GM03348 (cell line): ENCODE measurements at places on chromosomes 6 and 20.

DNA sequence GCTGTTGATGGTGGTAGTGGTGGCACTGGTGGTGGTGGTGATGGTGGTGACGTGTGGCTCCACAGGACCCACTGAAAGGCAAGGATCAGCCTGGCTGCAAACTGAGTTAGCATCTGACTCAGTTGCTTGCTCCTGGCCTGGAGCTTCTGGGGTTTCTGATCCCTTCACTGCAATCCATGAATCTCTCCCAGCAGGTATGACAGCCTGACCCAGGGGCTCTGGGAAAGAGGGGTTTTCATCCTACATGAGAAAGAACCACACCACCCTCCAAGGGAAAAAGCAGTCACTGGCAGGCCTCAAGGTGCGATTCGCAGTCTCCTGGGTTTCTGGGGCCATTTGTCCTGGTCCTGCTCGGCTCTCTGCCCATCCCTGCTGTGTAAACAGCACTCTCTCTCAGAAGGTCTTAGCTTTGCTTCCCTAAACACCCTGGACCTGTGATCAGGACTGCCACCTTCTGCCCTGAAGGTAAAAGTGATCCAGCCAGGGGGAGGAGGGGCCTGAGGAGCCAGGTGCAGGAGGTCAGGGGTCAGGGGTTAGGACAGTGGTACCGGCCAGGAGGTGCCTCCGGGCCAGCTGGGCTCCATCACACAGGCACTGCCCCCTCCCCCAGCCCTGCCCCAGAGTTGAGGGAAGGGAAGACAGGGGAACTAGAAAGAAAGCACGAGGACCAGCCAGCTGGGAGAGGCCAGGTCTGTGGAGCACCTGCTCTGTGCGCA, 152.0 kb downstream of the BMP7 start:
- no peak for DNase-seq

- DNase-seq: no peak
Observed at GRCh38 chr6:30749554-30750378, 5.4 kb upstream of the IER3 start.

- DNase-seq: no peak
Observed at GRCh38 chr6:136753624-136754023, 38.7 kb downstream of the MAP3K5 start.

DNA sequence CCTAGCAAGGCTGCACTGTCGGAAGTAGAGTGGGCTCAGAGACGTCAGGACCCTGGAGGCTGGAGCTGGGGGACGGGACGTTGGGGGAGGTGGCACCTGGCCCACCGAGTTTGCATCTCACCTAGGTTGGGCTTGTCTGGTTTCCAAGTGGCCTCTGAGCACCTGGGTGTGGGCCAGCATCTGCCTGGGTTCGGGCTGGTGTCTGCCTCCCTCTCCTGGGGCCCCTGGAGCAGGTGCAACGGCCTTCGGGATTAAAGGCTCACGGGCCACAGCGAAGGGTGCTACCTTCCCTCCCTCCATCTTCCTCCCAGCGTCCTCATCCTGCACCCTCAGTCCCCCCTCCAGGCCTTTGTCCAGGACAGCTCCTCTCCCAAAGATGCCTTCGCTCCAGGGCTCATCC, 6.0 kb downstream of the HRH3 start:
- no peak for DNase-seq

DNA sequence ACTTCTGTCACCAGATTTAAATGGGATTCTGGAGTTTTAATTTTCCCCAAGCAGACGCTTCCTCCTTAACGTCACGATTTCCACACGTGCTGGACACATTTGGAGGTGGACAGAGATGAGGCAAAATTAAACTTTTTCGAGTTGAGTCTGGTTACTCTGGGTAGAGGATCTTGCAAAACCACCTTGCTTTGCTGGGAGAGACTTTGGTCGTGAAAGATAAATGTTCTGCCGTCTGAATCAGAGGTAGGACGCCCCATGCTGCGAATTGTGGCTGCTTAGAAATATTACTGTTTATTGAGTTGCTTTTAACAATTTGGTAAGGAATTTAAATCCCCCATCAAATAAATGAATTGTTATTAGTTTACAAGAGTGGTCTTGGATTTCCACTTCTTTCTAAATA, 46.8 kb downstream of the CTCFL start:
- no peak for DNase-seq

GRCh38 chr20:51275181-51275580, 252.3 kb upstream of the KCNG1 start:
- DNase-seq: no peak

DNA sequence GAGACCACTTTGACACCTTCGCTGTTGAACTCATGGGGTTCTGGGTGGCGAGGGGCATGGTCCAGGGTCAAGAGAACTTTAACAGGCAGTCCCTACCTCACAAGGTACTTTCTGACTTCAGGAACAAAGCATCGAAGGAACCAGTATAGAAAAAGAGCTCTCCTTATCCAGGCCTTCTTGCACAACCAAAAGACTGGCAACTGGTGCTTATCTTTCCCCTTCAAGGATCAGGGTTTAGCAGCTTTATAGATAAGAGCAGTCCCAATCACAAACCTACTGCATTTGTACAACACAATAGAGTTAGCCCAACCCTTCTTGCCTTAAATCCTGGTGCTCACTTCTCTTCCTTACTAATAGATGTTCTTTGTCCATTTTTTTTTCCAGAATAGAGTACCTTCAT, 116.3 kb downstream of the SNX5 start:
- no peak for DNase-seq

- peak; percentile 94 for DNase-seq
Observed at GRCh38 chr20:3781153-3781910, at the start of gene SPEF1. Gene SPEF1, minus strand, starts transcription at chr20:3781448. Its CDS starts 161 bp downstream, at chr20:3781287.

GRCh38 chr20:46934746-46935287, 40.2 kb downstream of the EYA2 start:
- no peak for DNase-seq

DNA sequence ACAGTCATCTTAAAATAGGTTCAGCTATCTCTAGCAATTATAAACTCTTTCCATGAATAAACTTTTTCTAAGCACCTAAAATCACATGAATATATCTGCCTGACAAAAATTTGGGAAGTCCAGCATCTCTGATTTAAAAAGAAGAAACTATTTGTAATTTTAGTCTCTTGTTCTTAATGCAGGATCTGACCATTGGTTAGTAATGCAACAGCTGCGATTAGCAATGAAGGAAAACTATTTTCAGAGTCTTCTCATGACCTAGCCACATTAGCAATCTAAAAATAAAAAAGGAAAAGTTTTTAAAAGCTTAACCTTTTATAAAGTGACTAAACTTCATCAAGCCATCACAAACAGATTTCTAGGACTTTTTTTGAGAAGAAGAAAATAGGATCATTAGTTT, 97.5 kb downstream of the PTPRK start:
- no peak for DNase-seq

- DNase-seq: peak; percentile 82
Observed at GRCh38 chr6:89035252-89036101, 45.1 kb upstream of the PNRC1 start.
